ENCODE measurements at places on chromosomes 7 and 10. TPM values are rescaled to one million over a fixed set of nuclear protein-coding genes. Genes with fewer than 3 reads are reported as not detected.

Gene ANKRD7
- 2.8 TPM for total RNA-seq

Gene FAM107B
- total RNA-seq, result 18.0 TPM

Gene FAM131B
- total RNA-seq, result 3.8 TPM

Gene GLCCI1
- 6.7 TPM for total RNA-seq

Gene LLCFC1
- not detected for total RNA-seq

Gene COL17A1
- under 0.01 TPM for total RNA-seq

Gene FZD1
- total RNA-seq, result 12.6 TPM

Gene CHRM2
- total RNA-seq, result 7.9 TPM

Gene SBDS
- 80.9 TPM for total RNA-seq

Gene CNOT4
- 14.9 TPM for total RNA-seq

Gene AMPH
- total RNA-seq, result 3.6 TPM

Gene LRRC27
- total RNA-seq, result 11.7 TPM

Gene PRF1
- not detected for total RNA-seq

Data from fibroblast of lung (primary cell).